ENCODE measurements at places on chromosomes 16 and 17.

- no peak for DNase-seq
Observed at GRCh38 chr16:48318630-48319029, 66.6 kb downstream of the SIAH1 start.

- DNase-seq = no peak
Observed at GRCh38 chr17:15930426-15930825, 14.5 kb upstream of the ADORA2B start.

GRCh38 chr17:47732399-47733046, 513 bp upstream of the TBX21 start:
- no peak for DNase-seq

DNA sequence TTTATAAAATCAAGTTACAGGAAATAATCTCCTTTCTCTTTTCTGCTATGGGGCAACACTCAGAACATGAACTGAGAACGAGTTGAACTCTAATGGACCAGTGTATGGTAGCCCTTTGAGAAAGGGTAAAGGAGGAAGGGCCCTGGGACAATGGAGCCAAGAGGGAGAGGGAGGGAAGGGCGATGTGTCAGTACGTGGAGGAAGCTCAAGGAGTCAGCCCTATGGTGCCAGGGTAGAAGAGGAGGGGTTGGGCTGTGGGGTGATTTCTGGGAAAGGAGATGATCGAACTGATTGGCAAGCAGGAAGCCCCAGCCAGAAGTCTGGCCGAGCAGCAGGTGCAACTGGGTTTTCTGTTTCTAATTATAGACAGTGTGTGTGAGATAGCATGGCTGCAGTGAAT, 4.3 kb upstream of the WIPI1 start:
- peak; percentile 32 for DNase-seq

DNA sequence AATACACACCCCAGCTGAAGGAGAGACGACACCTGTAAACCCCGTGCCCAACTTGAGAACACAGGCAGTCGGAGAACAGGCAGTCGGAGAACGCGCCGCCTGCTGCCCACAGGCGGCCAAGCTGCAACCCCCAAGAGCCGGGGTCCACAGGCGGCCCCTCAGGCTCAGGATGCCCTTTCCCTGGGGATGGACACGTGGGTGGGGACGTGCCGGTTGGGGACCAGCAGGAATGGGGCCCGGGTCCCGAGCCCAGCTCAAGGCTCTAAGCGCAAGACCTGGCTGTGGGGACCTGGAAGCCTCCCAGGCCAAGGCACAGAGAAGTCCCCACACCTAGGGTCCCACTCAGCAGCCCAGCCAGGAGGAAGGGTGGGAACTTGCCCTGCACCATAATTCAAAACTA, 79.5 kb upstream of the GNG13 start:
- DNase-seq = no peak

DNA sequence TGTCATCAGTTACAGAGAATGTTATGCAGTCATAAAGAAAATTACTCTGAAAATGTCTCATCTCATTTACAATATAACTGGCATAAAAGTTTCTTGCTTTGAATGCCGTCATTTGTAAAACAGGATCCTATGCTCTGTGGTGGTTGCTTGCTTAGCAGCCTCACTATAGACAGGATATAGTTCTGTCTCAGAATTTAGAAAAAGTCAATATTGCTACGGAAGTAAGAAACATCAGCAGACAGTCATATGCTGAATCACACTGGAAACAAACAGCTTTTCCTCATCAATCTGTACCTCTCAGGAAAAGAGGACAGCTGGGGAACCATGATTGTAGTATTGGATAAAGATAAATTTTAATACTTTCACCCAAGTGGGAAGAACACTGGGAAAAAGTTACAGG, 105.5 kb downstream of the MYO1D start:
- DNase-seq = no peak

DNA sequence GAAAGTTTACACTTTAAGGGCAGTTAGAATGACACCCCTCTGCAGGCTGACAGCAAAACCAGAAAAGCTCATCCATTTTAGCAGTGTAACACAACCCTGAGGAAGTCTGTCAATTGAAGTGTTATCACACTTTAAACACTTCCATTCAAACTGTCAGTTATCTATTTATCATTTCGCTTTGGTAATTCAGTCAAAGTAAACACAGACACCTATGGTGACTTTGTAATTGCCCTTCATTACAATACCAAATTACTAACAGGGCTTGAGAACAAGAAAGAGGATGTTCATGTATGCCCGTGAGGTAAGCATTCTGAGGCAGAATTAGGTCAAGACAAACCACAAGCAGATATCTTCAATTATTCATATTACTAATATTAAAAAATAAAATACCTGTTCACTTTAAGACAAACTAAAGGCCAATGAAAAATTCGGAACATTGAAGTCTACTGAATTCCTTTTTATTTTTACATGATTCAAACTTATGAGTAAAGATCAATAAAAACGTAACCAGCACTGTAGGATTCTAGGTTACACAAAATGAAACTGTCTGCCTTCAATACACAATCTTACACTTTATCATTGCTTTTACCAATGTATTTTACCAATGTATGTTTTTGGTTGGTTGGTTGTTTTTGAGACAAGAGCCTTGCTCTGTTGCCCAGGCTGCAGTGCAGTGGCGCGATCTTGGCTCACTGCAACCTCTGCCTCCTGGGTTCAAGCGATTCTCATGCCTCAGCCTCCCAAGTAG, 57.1 kb downstream of the BRIP1 start:
- DNase-seq = peak; percentile 77

DNA sequence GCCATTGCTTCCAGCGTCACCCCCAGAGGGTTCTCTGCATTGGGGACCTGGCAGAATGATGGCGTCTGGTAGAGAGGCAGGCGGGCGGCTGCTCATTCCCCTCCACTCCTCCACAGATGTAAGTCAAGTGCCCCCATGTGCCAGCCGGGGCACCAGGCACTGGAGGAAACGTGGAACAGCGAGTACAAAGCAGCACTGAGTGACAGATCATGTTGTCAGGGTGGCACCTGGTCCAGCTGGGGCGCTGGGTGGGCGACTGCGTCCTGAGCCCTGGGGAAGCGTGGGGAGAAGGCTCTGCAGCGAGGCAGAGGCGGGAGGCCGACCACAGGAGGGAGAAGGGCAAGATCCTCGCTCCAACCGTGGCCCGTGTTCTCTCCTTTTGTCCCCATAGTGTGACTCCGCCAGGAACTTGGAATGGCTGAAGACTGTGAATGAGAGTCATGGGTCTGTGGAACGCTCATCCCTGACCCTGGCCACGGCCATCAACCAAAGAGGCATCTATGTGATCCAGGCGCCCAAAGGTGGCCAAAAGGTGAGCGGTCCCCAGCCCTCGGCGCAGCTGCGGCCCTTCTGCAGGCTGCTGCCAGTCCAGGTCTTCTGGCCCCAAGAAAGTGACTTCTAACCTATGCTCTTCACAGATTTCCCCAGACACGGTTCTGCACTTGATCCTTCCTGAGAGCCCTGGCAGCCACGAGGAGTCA, 76.7 kb downstream of the RNF213 start:
- DNase-seq = no peak

- DNase-seq = no peak
Observed at GRCh38 chr16:8924214-8924613, 39.5 kb downstream of the USP7 start.

GRCh38 chr17:81114351-81115093, 50.8 kb upstream of the PVALEF start:
- DNase-seq = no peak
